ENCODE measurements at places on chromosomes 12 and 14.
A peak's percentile ranks its signal among the peaks of the same experiment; 100 is the strongest.

- DNase-seq = no peak
Observed at GRCh38 chr14:97713023-97713422, 915.8 kb downstream of the VRK1 start.

- DNase-seq = no peak
Observed at GRCh38 chr12:65935906-65936901, 111.9 kb downstream of the HMGA2 start.

- no peak for DNase-seq
Observed at GRCh38 chr12:75650595-75651341, 139.4 kb upstream of the KRR1 start.

GRCh38 chr14:90587252-90587910 lies 190.6 kb downstream of the CALM1 start:
- no peak for DNase-seq

GRCh38 chr12:32196250-32197198 lies 89.9 kb downstream of the BICD1 start:
- DNase-seq = no peak

GRCh38 chr14:102616799-102617198 lies 24.4 kb downstream of the RCOR1 start:
- no peak for DNase-seq

- DNase-seq = peak; percentile 17
Observed at GRCh38 chr14:86654558-86655184, 1124.7 kb downstream of the FLRT2 start.

- no peak for DNase-seq
Observed at GRCh38 chr14:29175706-29176105, 409.1 kb downstream of the FOXG1 start.

- DNase-seq = no peak
Observed at GRCh38 chr12:74043343-74043742, 494.3 kb upstream of the ATXN7L3B start.

DNA sequence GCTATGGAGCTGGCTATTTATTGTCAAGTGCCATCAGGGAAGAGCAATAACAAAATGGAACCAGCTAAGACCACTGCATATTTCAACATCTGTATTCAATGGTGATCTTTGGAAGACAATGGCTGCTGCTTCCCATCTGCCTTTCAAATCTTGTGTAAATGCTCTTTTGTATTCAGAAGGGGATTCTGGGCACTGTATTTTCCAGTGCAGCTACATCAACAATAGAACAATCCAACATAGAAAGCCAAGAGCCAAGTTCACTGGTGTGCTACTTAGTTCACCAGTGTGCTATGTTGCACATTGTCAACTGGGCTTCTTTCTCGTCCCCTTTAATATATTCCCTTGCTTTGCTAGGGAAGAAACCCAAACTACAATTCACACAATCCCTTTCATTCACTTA lies 128.8 kb upstream of the OR4E1 start:
- no peak for DNase-seq

- no peak for DNase-seq
Observed at GRCh38 chr12:6378709-6379472, 3.5 kb upstream of the SCNN1A start.

DNA sequence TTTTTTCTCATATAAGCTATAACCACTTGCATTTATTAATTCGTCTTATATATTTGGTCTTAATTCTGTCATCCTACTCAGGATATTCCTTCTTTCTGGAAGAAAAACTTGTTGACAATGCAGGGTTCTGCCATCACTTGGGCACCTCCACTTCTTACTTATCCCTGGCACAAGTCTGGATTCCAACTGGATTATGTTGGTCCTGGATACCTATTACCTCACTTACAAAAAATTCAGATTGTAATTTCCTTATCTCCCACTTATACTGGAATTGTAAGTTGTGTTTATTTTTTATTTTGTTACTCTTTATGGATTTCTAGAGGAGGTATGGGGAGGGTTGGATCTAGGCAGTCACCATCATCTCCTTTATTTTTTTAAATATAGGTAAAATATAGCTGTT lies 36.7 kb downstream of the LRRIQ1 start:
- no peak for DNase-seq

DNA sequence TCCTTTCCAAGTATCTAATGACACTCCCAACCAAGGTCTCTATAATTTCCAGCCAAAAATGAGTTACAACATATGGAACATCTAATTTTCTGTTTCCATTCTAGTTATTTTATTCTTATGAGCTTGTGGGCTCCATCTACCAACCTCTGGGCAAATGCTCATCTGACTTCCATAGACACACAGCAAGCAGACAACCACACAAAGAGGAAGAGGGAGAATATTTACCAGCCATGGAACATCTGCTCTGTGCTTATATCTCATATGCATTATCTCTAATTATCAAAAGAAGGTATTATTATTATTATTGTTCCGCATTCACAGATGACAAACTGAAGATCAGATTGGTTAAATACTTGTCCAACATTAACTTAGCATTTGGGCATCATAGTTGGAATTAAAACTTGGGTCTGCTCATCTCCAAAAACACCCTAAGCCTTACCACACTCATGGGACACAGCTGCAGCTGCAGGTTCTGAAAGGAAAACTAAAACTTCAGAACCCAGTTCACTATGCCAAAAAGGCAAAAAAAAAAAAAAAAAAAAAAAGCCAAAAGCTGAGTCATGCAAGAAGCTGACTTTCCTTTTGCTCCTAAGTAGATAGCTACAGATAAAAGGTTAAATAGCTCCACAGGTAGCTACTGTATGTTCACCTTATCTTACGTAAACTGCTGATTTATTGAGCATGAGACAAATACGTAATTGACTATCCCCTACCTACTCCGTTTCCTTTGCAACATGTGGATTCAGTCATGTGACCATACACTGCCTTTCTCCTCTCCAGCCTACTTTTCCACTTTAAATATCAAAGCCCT lies 23.6 kb upstream of the TCL1B start:
- DNase-seq = no peak
